C1 segment of cervical spinal cord (tissue), 14 donors: ENCODE measurements at places on chromosomes 16 and 17.

GRCh38 chr16:16017812-16018211 lies 68.4 kb downstream of the ABCC1 start:
- no peak for DNase-seq

GRCh38 chr16:5036228-5037156 lies 2.8 kb upstream of the NAGPA start:
- no peak for DNase-seq

DNA sequence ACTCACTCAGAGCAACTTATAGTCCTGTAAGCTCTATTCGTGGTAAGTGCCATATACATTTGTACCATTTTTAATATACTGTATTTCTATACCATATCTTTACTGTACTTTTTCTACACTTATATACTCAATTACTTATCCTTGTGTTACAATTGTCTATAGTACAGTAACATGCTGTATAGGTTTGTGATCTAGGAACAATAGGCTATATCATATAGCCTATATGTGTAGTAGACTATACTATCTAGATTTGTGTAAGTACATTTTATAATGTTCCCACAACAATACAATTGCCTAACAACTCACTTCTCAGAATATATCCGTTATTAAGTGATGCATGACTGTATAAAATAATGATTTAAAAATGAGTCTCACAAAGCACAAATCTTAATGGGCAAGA lies 123.3 kb upstream of the NACA2 start:
- no peak for DNase-seq

DNA sequence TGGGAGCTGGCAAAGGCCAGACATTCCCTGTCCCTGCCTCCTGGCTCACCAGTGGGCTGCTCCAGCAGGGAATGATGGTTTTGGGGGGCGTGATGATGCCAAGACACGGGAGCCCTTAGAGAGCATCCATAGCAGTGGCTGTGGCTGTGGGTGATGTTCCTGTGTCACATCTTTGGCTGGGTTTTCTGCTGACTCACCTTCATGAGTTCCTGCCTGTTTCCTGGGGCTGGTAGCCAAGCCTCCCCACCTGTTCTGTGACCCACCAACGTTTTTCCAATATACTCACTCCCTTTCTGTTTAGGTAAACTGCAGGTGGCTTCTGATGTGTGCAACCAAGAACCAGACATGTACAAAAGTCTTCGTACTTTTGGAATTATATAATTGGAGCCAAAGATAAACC lies 16.5 kb upstream of the NF1 start:
- DNase-seq = no peak

- peak; percentile 30 for DNase-seq
Measured at GRCh38 chr17:81722184-81723120, 10.4 kb downstream of the SLC25A10 start.

GRCh38 chr17:12257176-12257575 lies 236.5 kb downstream of the MAP2K4 start:
- no peak for DNase-seq

DNA sequence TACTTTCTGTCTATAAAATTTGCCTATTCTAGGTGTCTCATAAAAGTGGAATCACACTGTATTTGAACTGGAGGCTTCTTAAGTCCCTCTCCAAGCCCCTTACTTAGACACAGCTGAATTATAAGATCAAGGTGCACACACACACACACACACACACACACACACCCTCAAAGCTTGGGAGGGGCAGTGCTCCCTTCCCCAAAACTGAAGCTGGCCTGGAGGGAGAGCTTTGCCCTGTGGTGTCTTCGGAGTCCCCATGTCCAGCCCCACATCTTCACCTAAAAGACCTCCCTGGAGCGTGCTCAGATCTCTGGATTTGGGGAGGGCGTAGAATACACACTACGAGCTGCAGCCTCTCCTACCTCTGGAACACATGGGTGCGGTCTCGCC lies 828 bp downstream of the EMP2 start:
- DNase-seq = no peak

DNA sequence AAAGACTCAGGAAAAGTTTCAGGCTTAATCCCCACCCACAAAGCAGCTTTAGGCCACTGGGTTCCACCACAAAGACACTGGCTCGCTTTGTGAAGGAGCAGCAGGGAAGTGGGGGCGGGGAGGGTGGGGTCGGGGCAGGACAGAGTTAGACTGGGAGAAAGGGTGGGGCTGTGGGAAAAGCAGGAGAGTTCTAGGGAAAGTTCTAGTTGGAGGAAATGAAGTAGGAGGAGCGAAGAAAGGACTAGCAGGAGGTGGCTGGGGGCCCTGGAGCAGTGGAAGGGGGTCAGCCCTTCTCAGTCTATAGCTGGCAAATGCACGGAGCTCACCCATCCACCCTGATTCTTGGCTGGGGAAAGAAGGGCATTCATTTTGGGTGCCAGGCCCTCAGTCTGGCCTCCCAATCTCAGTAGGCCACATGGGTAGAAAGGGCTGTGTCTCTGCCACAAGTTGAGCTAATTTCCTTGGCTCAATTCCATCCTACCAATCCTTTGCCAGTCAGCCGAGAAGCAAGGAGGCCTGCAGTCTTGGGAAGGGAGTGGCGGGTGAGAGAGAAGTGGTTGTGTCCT lies 4.6 kb downstream of the INPP5K start:
- peak; percentile 7 for DNase-seq

DNA sequence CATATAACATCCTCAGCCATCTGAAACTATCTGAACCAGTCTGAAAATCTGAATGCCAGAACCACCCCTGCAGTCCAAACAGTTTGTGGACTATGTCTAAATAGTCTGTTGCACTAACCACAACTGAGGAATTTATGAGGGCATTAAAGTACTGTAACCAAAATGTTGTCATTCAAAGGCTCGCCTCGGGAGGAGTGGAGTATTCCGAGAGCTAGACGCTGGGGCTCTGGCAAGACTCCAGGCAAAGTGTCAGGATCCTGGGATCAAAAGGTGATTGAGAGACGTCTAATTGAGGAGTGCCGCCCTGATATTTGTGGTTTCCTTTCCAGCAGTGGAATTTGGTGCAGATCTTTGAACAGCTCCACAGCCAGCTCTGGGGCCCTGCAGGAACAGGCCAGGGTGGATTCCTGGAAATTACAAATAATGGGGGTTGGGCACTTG lies 142.9 kb upstream of the MYOCD start:
- no peak for DNase-seq

DNA sequence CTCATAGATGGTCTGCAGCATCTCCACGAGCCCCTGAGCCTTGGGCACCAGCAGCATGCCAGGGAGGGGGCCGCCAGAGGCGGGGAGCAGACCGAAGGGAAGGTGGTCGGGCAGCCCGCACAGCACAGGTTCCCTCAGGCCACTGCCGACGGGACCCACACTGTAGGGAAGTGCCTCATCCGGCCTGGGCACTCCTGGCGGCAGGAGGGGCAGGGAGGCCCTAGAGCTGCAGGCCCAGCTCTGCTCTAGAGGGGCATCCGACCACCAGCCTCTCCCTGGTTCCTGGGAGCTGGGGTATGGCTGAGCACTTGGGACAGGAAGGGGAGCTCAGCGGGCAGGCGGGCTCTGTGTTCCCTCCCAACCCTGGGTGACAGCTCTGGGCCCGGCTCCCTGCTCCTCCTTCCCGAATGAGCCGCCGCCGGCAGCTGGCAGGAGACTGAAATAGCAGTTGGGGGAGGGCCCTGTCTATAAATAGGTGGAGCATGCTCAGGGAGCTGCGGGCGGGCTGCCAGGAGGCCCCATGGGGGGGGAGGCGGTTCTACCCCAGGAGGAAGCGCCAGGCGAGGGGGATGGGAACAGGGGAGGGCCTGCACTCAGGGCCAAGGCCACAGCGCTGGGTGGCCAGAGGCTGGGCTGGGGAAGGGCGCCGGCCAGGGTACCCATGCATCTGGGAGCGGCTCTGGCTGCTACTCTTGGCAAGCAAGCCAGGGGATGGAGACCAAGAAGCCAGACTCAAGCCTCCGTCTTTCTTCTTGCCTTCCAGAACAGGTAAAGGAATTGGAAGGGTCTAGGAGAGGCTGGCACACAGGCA lies 12.4 kb downstream of the HDAC5 start:
- DNase-seq = peak; percentile 91

- no peak for DNase-seq
Measured at GRCh38 chr17:45230787-45231480, 9.2 kb downstream of the FMNL1 start.

GRCh38 chr16:4083347-4083870 lies 32.8 kb downstream of the ADCY9 start:
- DNase-seq = no peak

GRCh38 chr16:72999541-73000019 lies 48.3 kb downstream of the ZFHX3 start:
- DNase-seq = no peak

- peak; percentile 10 for DNase-seq
Measured at GRCh38 chr17:80970044-80970761, 21.4 kb upstream of the CHMP6 start.

- no peak for DNase-seq
Measured at GRCh38 chr16:71851746-71852145, 6.0 kb downstream of the ATXN1L start.

GRCh38 chr16:78284326-78284725 lies 184.9 kb downstream of the WWOX start:
- no peak for DNase-seq

DNA sequence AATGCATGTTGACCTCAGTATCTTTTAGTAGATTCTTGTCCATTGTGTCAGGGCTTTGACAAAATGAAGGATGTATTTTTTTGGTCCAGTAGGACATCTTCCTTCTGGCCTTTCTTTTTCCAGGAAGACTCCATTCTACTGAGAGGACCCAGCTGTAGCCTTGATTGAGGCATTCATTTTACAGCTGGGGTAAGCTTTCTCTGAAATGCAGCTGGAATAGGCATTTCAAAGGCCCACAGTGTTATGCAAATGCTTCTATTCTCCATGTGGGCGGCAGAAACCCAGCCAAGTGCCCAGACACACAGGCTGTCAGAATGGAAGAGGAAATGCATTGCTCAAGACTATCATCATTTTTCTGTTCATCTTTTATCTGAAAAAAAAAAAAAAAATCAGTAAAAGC lies 629.0 kb upstream of the CDH8 start:
- peak; percentile 2 for DNase-seq

DNA sequence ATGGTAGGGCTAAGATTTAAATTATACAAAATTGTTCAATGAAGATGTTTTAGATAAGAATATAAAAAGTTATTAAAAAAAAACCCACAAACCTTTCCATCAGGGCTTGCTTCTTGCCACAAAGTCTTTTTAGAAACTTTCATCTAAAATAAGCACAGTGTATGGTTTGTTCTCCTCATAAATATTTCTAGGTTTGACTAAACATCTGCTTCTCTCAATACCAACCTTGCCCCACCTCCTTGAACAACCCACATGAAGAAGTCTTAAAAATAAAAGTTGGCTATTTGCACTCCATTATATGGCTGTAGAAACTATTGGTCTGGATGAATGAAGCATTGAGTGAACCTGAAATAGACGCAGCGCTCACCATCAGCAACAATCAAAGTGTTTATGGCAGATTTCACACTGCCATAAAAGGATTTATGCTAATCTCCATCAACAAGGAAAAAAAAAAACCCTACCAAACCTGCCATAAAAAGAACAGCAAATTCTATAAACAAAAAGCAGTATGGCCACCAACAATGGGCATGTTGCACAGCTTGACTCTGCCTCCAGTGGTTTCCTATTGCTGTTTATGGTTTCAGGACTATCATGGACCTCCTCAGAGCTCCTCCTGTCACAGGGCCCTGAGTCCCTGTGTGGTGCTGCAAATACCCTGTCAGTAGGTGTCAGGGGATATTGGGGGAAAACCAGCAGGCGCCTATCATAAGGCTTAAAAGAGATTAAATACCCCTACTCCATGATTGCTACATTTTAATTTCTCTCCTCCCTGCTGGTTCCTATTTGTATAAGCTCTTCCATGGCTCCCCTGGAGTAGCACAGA lies 37.6 kb downstream of the SNX11 start:
- DNase-seq = no peak

- DNase-seq = no peak
Measured at GRCh38 chr17:4477255-4477791, 21.4 kb upstream of the SPNS2 start.

GRCh38 chr16:64351121-64351520 lies 770.7 kb downstream of the CDH11 start:
- no peak for DNase-seq

DNA sequence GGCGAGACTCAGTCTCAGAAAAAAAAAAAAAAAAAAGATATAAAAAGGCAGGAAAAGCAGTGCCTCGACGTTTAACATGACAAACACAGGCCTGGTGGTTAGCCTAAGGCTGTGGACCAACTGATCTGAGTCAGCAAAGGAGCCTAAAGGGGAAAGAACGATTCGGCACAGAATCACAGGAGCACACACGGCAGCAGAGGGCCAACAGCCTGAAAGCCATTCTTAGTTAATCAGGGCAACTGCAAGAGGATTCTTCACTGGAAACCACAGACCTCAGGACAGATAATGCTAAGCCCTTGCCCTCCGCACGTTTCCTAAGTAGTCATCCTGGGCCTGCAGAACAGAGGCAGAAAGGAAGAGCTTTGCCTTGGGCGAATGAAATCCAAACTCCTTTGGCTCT lies 14.7 kb downstream of the TMEM11 start:
- no peak for DNase-seq

- no peak for DNase-seq
Measured at GRCh38 chr17:80825471-80826345, 165.9 kb upstream of the CHMP6 start.
